ENCODE measurements at places on chromosomes 6 and 20.

DNA sequence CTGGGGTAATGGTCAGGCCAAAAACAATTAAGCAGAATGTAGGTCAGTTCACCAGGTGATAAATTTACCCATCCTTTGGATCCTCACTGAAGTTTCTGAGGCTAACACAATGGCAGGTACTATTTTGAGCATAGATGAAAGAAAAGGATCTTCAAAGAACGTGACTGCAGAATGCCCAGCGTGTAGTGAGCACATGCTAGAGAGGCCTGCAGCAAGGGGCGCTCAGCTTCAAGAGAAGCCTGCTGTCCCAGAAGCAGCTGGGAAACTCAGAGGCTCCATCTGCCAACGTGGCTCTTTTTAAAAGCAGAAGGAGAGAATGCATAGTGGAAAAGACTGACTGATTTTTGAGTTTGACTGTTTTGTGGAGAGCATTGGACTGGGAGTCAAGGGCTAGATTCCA lies 57.4 kb downstream of the CD83 start:
- DNase-seq: no peak

GRCh38 chr6:129242546-129242945 lies 359.6 kb downstream of the LAMA2 start:
- DNase-seq: no peak

GRCh38 chr6:53062169-53062539 lies 3.0 kb upstream of the FBXO9 start:
- no peak for DNase-seq

DNA sequence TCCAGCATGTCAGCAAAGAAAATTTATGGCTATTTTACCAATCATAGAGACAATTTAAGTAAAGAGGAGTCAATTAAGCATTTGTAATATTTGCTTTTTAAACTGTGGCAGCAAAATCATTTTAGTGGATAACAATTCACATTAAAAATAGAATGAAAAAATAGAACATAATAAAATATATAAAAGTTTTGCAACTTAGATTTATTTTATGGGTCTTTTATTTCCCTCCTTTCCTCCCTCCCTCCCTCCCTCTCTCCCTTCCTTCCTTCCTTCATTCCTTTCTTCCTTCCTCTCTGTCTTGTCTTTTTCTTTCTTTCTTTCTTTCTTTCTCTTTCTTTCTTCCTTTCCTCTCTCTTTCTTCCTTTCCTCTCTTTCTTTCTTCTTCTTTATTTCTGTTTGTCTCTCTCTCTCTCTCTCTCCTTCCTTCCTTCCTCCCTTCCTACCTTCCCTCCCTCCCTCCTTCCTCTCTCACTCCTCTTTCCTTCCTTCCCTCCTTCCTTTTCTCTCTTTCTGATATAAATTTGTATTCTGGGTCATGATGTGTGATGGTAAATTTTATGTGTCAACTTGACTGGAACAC lies 610.9 kb upstream of the CITED2 start:
- no peak for DNase-seq

- no peak for DNase-seq
Measured at GRCh38 chr20:57685146-57685758, 24.6 kb downstream of the PMEPA1 start.

GRCh38 chr6:14107711-14108494 lies 9.7 kb upstream of the CD83 start:
- DNase-seq: no peak

DNA sequence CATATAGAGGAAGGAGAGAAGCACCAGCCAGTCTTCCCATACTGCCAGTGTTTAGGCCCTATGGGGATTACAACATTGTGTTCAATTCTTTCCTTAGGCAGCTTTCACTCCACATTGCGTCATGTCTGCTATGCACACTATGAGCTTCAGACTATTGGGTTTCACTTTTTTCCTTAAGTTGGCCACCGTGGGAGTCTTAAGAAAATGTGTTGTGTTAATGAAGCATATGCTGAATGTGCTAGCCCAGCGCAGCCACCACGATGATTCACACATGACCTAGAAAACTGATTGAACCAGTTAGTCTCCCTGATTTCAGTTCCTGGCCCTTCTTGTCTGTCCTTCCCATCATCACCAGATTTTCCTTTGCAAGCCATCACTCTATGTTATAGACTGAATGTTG lies 21.5 kb downstream of the TUBB2B start:
- no peak for DNase-seq

GRCh38 chr6:163926642-163927041 lies 512.1 kb downstream of the QKI start:
- no peak for DNase-seq

DNA sequence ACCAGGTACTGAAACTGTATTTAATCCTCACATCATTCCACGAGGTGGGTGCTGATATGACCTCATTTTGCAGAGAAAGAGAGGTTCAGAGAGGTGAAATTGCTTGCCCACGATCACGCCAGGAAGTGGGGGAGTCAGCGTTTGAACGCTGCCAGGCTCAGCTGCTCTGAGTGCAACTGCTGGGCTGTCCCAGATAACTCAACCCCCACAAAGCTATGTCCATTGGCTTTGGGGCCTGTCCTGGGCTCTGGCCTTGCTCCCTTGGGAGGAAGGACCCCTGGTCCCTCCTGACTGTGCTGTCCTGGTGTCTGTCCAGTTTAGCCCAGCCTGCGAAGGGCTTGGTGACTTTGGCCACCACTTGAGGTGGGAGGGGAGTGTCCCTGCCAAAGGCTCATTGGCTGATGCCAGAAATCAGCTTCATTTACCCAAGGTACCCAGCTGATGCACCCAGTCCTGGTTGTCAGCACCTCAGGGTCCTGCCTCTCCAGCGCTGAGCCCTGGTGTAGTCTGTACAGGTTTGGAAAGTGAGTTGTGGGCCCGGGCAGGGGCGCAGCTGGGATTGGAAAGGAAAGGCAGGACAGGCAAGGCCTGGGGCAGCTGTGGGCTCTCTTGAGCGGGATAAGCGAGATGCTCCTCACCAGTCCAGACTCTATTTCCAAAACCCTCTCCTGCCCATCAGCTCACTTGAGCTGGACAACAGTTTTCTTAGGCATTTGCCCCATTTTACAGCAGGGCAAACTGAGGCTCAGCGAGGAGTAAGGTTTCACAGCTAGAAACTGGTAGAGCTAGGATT lies 38.5 kb downstream of the SUN5 start:
- DNase-seq: no peak

GRCh38 chr6:82333781-82334180 lies 29.8 kb upstream of the TPBG start:
- no peak for DNase-seq
